CMK (cell line): ENCODE measurements at places on chromosomes 6 and 20.

DNA sequence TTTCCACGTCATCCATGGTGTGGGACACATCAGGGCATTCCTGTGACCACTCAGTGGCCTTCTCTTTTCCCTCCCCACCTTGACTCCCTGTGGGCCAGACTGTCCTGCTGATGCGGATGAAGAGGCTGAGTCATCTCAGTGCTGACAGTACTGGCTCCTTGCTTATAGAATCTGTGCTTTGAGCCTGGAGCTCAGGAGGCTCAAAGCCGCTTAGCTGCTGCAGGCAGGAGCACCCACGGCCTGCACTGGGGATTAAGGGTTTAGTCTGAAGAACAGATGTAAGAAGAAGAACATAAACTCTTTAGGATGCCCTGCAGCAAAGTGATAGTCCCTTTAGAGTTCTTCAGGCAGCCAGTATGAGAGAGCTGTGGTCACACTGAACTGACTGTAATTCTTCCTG is 642.0 kb upstream of the CHD6 start:
- no peak for DNase-seq

GRCh38 chr20:63517376-63518309 is 2.9 kb upstream of the PPDPF start:
- DNase-seq: no peak

DNA sequence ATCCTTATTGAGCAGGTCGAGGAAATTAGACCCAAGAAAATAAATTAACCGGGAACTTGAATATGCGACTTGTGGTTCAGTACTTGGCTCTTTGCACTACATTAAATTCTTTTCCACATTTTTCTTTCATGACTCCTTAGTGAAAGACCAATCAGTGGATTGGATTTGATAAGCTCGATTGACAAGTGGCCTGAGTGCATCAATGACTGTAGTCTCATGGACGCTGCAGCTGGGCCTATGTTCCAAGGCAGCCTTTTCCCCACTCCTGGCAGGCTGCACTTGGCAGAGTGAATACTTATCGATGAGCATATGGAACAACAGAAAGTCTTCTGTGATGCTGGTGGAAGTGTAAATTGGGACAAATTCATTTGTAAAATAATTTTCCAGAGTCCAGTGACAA is 210.8 kb upstream of the EXOC2 start:
- no peak for DNase-seq

DNA sequence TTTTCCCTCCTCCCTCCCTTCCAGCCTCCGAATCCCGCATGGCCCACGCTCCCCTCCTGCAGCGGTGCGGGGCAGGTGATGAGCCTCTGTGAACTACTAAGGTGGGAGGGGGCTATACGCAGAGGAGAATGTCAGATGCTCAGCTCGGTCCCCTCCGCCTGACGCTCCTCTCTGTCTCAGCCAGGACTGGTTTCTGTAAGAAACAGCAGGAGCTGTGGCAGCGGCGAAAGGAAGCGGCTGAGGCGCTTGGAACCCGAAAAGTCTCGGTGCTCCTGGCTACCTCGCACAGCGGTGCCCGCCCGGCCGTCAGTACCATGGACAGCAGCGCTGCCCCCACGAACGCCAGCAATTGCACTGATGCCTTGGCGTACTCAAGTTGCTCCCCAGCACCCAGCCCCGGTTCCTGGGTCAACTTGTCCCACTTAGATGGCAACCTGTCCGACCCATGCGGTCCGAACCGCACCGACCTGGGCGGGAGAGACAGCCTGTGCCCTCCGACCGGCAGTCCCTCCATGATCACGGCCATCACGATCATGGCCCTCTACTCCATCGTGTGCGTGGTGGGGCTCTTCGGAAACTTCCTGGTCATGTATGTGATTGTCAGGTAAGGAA is at the start of gene OPRM1:
TSS of gene OPRM1 (plus strand) at position 10 of the 612 bp plus-strand sequence. CDS start at position 315, 305 bp downstream.
- no peak for DNase-seq

DNA sequence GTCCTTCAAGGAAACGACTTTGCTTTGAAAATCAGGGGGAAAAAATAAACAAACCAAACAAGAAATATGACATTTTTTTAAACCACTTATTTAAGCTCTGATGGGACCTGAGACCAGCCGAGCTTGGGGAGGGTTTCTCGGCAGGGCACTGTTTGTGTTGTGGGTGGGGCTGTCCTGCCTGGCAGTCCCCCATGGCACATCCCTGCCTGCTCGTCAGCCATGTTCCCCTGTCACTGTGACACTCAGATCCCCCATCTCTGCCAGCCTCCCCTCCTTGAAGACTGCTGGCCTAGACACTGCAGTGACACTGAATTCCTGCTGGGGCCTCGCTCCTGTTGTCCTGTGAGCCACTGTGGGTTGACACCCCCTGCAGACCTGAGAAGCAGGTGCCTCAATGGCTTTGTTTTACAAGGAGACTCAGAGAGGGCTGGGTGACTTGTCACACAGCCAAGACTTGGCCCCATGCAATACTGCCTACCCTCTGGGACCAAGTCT is 95.1 kb upstream of the PTPN1 start:
- no peak for DNase-seq

DNA sequence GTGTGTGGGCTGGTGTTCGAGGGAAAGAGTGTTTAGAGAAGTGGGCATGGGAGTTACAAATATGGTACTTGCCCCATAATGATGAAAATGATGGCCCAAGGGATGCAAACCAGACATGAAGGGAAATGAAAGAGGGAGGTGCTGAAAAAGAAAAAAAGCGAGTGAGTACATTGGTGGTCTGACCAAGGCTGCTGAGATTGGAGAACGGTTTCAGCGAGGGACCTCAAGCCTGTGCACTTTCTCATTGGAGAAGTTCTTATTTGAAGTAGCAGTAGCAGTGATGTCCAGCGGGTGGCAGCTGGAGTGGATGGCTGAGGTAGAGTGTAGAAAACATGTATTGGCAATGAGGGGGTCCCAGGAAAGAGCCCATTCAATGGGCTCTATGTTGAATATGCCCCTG is 54.8 kb downstream of the TNFAIP3 start:
- no peak for DNase-seq

GRCh38 chr20:23212464-23212995 is 126.4 kb upstream of the CD93 start:
- no peak for DNase-seq
